ENCODE measurements at places on chromosomes 11 and 22.

- no peak for DNase-seq
- no peaks in the 10 kb centered on the region for H3K27me3 ChIP-seq
- H3K4me1 ChIP-seq: no peaks in the 10 kb centered on the region
Observed at GRCh38 chr11:134291196-134291595, 15.0 kb downstream of the GLB1L3 start.

GRCh38 chr11:111977146-111978027, 40.2 kb downstream of the DIXDC1 start:
- H3K27me3 ChIP-seq: peaks cover 16% of the 10 kb centered on the region
- DNase-seq: no peak
- peaks cover 10% of the 10 kb centered on the region for H3K4me1 ChIP-seq
- no peak overlapping the region for H3K27ac ChIP-seq
- H3K36me3 ChIP-seq: no peaks in the 10 kb centered on the region

DNA sequence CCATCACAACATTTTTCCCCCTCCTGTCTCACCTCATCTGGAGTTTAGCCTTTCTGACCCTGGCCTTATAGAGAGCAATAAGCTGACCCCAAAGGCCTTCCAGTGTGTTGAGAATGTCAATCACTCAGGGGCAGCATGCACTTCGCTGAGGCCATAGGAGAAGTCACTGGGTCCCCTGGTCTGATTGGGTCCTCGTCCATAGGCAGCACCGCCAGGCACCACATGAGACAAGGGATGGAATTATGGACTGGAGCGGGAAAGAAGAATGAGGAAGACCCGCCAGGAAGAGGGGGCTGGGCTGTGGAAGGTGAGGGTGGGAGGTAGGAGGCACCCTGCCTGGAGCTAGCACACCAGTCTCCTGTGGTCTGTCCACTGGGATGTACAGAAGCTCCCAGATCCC, 72.9 kb downstream of the DSCAML1 start:
- H3K36me3 ChIP-seq: no peaks in the 10 kb centered on the region
- H3K27me3 ChIP-seq: no peaks in the 10 kb centered on the region
- H3K27ac ChIP-seq: no peak overlapping the region
- DNase-seq: no peak

- H3K27me3 ChIP-seq: no peaks in the 10 kb centered on the region
- H3K4me3 ChIP-seq: no peak overlapping the region
- DNase-seq: no peak
Observed at GRCh38 chr11:132692891-132693290, 839.4 kb downstream of the OPCML start.

- peak overlapping the region; percentile 75 for H3K4me3 ChIP-seq
- H3K27ac ChIP-seq: peak overlapping the region; percentile 95
- peaks cover 23% of the 10 kb centered on the region for H3K36me3 ChIP-seq
- H3K4me1 ChIP-seq: peaks cover 76% of the 10 kb centered on the region
- H3K27me3 ChIP-seq: no peaks in the 10 kb centered on the region
- DNase-seq: no peak
Observed at GRCh38 chr11:72039031-72039855, 40.5 kb downstream of the IL18BP start.

GRCh38 chr11:67574938-67575337, 8.7 kb upstream of the GSTP1 start:
- peaks cover 9% of the 10 kb centered on the region for H3K4me1 ChIP-seq
- H3K4me3 ChIP-seq: no peak overlapping the region

DNA sequence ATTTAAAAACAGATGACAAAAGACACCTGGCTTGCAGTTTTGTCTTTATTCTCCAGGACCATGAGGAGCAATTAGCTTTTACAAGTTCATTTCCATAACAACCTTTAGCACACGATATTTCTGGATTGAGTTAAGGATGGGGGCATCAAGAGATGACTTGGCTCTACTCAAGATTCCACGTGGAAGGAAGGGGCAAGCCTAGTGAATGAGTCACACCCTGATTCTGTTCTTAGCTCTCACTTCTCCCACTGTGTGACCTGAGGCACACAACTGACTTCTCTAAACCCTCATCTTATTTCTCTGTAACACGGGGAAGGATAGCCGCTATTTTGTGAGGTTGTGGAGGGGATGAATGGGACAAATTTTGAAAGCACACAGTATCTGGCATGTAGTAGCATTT, 185.5 kb downstream of the KIRREL3 start:
- H3K4me1 ChIP-seq: no peaks in the 10 kb centered on the region
- no peak overlapping the region for H3K4me3 ChIP-seq
- no peak for DNase-seq
- no peak overlapping the region for H3K27ac ChIP-seq

- no peaks in the 10 kb centered on the region for H3K4me1 ChIP-seq
- H3K36me3 ChIP-seq: peaks cover 11% of the 10 kb centered on the region
- H3K27me3 ChIP-seq: no peaks in the 10 kb centered on the region
- H3K4me3 ChIP-seq: no peak overlapping the region
- no peak overlapping the region for H3K27ac ChIP-seq
- DNase-seq: no peak
Observed at GRCh38 chr11:73428699-73429098, 52.5 kb downstream of the RELT start.

GRCh38 chr22:39940757-39941305, 19.4 kb upstream of the TMA7B start:
- peak overlapping the region; percentile 42 for H3K27ac ChIP-seq
- H3K4me1 ChIP-seq: peaks cover 95% of the 10 kb centered on the region
- peak; percentile 72 for DNase-seq
- no peak overlapping the region for H3K4me3 ChIP-seq
- H3K36me3 ChIP-seq: peaks cover 29% of the 10 kb centered on the region

DNA sequence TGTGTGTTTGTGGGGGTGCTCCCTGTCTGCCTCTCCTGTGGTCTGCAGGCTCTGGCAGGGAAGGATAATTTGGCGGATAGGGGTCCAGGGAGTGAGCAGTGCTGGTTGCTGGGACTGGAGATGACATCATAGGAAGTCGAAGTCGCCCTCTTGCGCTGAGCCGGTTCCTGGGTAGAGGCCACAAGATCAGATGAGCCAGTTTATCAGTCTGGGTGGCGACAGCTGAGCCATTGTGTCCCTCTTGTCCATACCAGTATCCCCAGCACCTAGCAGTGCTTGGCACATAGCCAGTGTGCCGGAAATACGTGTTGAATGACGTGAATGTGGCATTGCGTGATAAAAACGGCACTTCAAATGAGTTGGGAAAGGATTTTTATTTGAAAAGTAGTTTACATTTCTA, 9.8 kb downstream of the APOL5 start:
- H3K4me1 ChIP-seq: no peaks in the 10 kb centered on the region
- H3K4me3 ChIP-seq: no peak overlapping the region
- H3K36me3 ChIP-seq: no peaks in the 10 kb centered on the region
- DNase-seq: no peak
- H3K27ac ChIP-seq: no peak overlapping the region

DNA sequence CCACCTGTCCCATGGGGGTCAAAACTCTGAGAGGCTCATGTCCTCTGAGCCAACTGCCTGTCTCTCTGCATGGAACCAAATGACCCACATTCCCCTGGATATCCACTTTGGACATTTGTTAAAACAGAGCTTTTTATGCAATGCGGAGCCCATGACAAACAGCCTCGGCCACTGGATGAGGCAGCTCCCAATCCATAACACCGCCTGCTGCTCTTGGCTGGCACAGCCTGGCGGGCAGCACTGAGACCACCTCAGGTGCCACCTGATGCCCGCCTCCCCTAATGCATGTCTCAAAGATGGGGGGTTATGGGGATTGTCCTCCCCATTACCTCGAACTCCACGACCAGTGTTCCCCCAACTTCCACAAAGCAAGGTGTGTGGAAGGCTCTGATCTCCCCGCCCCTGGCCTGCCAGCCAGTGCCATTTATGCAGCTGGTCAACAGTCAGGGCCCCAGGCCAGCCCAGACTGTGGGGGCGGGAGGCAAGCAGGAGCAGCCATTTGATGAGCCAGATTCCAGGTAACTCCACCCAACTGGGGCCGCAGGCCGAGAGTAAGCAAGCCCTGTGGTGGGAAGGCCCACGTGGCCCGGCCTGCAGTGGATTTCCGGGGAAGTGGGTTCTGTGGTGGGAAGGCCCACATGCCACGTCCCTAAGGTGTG, 84.2 kb downstream of the PHF21B start:
- H3K27ac ChIP-seq: no peak overlapping the region
- no peak overlapping the region for H3K4me3 ChIP-seq
- H3K36me3 ChIP-seq: no peaks in the 10 kb centered on the region
- H3K27me3 ChIP-seq: no peaks in the 10 kb centered on the region
- no peaks in the 10 kb centered on the region for H3K4me1 ChIP-seq

- peak; percentile 42 for DNase-seq
- no peaks in the 10 kb centered on the region for H3K27me3 ChIP-seq
- H3K4me3 ChIP-seq: peak overlapping the region; percentile 37
- H3K36me3 ChIP-seq: no peaks in the 10 kb centered on the region
- no peak overlapping the region for H3K27ac ChIP-seq
Observed at GRCh38 chr11:86193297-86194095, 51.1 kb upstream of the EED start.

DNA sequence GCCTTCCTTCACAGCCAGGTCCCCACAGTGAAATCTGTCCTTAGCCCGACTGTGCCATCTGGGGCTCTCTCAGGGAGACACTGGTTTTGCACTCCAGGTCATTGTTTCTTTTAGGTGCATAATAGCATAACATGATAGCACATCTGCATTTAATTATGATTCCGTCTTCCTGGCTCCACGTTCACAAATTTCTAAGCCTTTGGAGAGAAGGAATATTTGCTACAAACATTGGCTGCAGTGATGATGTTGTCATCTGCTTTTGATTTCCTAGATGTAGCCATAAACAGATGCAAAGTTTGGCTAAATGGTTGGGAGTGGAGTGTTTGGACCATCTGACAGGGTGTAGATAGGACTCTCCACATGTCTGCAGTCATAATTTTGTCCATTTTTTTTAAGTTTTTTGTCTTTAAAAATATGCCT, 12.0 kb upstream of the CAT start:
- H3K27me3 ChIP-seq: peaks cover 8% of the 10 kb centered on the region
- no peak for DNase-seq
- H3K27ac ChIP-seq: no peak overlapping the region
- H3K36me3 ChIP-seq: no peaks in the 10 kb centered on the region
- H3K4me1 ChIP-seq: no peaks in the 10 kb centered on the region

DNA sequence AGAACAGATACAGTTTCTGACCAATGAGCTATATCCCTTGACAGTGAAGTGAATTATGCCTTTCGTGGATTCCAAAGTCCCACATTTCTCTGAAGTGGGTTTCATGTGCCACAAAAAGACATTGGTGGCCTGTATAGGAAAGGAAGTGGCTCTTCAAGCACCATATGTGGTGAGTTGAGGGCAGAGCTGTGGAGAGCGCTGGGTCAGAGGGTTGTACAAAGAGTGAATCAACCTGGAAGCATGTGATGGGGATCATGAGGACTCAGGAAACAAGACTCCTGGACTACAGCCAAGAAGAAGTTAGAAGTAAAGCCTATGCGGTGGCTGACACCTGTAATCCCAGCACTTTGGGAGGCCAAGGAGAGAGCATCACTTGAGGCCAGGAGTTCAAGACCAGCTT, 579 bp upstream of the SLC5A4 start:
- no peak overlapping the region for H3K27ac ChIP-seq
- no peaks in the 10 kb centered on the region for H3K4me1 ChIP-seq
- no peak for DNase-seq
- H3K4me3 ChIP-seq: no peak overlapping the region

DNA sequence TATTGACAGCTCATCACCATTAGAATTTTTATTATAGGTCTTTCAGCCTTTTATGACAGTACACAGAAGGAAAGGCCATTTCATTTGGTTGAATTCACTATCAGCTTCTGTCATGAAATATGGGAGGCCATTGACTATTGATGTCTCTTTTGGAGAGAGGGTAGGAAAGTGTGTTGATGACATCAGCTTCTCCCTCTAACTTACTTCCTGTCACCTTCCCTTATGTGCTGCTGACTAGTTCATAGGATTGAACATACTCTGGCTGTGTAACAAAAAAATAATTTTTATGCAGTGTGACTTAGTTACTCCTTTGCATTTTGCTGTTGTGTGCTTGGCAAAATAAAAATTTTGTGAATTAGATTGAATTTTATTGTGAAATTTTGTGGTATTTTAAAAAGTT, 769.2 kb downstream of the METTL15 start:
- no peak for DNase-seq
- no peaks in the 10 kb centered on the region for H3K4me1 ChIP-seq
- no peak overlapping the region for H3K27ac ChIP-seq
- no peak overlapping the region for H3K4me3 ChIP-seq
- H3K27me3 ChIP-seq: no peaks in the 10 kb centered on the region

DNA sequence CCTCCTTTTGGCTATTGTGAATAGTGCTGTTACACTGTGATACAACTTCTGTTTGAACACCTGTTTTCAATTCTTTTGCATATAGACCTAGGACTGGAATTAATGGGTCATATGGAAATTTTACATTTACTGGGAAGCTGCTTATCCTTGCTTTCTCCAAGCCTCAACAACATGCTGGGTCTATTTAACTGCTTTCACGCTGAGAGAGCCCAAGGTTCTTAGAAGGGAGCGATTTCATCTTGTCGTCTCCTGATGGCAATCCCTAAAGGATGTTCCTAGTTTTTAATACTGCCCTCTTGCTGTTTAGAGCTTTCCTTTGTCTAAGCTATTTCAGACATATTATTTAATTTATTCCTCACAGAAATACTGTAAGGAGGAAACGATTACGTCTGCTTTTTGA, 15.5 kb downstream of the IRAG1 start:
- no peak for DNase-seq
- H3K4me3 ChIP-seq: no peak overlapping the region
- H3K4me1 ChIP-seq: peaks cover 7% of the 10 kb centered on the region
- no peaks in the 10 kb centered on the region for H3K36me3 ChIP-seq

GRCh38 chr22:37807410-37808293, at the start of gene GCAT:
TSS of gene GCAT (plus strand) at chr22:37807934. CDS start at chr22:37807968, 34 bp downstream.
- H3K4me3 ChIP-seq: peak within 1 kb of the TSS; percentile 58
- H3K27ac ChIP-seq: no peak within 1 kb of the TSS
- peaks cover 50% of the 10 kb centered on the region for H3K27me3 ChIP-seq
- peak; percentile 86 for DNase-seq

- H3K4me3 ChIP-seq: no peak overlapping the region
- H3K4me1 ChIP-seq: no peaks in the 10 kb centered on the region
- no peaks in the 10 kb centered on the region for H3K27me3 ChIP-seq
- DNase-seq: no peak
Observed at GRCh38 chr11:106914409-106914808, 103.9 kb downstream of the GUCY1A2 start.

DNA sequence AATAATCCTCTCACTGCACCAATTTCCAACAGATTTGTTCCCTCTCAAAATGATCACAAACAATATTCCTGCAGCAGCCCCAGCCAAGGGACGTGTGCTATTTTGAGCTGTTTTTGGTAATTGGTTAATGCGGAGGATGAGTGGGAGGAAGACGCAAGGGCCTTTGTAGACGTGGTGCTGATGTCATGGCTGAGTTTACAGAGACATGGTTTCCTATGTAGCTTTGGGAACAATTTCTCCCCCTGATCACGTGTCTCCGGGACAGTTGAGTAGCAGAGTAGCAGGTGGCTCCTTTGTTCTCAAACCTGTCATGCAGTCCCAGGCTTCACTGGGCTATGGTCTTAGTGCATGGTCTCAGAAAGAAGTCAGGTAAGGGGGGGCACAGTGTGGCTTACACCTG, 183.2 kb upstream of the NECTIN1 start:
- no peaks in the 10 kb centered on the region for H3K36me3 ChIP-seq
- H3K27ac ChIP-seq: no peak overlapping the region
- peaks cover 3% of the 10 kb centered on the region for H3K27me3 ChIP-seq
- H3K4me1 ChIP-seq: no peaks in the 10 kb centered on the region
- no peak overlapping the region for H3K4me3 ChIP-seq
